ENCODE measurements at places on chromosomes 3 and 15. TPM values are rescaled to one million over a fixed set of nuclear protein-coding genes. Genes with fewer than 3 reads are reported as not detected.

DNA sequence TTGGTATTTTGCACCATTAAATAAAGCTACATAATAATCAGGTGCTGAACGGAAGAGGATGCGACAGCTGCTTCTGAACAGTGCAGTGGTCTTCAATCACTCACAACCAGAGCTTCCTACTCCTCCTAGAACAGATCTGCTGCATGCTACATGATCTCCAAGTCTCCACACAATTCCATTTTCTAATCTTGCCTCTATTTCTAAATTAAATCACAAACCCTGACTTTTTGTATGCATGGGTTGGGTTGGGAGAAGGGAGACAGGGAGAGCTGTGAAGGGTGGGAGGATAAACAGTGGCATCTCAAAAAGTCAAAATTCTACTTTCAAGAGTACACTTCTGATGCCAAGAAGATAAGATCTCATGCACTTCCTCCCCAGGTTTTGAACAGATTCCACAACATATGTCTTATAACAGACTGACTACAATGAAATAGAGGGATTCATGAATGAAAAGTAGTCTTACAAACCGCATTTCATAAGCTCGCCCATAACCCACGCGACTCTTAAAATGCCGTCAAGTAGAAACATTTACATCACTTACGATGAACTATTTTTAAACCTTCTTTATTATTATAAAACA is 57.2 kb downstream of the CHSY1 start:
- no peak for DNase-seq

DNA sequence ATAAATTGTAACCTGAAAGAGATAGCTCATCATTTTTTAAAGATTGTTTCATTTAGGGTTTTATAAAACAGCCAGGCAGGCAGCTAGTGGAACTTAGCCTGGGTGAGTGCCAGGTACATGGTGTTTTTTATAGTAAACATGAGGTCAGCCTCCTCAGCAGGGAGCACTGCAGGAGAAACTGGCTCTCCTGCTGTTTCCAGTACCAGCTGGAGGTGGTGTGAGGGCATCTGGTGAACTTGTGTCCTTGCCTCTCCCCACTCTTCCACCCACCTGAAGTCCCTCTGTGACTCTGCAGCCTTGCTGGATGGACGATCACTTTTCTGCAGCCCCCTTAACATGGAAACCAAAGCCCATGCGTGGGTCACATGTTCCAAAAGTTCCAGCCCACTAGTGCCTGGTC is 128.4 kb downstream of the FAM174B start:
- DNase-seq = no peak

DNA sequence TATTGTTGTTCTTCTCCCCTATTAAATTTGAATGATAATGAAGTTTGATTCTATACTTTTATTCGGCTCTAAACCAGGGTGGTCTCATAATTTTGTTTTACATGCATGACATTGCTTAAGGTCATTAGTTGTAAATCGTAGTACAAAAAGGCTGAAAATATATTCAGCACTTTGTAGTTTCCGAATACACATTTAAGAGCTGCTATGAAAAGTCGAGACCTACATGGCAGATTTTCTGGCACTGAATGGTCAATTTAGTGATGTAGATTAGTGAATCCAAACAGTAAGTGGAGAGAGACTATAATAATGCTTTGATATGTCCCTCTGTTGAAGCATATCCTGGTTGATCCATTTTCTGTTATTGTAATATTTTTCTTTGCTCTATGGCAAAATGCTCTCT is 254.0 kb upstream of the SOX2 start:
- no peak for DNase-seq

- DNase-seq = no peak
These were observed at the start of gene DOCK3 for GRCh38 chr3:50674349-50675178. Gene DOCK3, plus strand, starts transcription at chr3:50674927. Its CDS starts 337 bp downstream, at chr3:50675264.

- no peak for DNase-seq
These were observed 42.2 kb upstream of the TJP1 start for GRCh38 chr15:29864501-29864900.

- no peak for DNase-seq
These were observed 269.5 kb downstream of the SUCLG2 start for GRCh38 chr3:67384760-67385397.

DNA sequence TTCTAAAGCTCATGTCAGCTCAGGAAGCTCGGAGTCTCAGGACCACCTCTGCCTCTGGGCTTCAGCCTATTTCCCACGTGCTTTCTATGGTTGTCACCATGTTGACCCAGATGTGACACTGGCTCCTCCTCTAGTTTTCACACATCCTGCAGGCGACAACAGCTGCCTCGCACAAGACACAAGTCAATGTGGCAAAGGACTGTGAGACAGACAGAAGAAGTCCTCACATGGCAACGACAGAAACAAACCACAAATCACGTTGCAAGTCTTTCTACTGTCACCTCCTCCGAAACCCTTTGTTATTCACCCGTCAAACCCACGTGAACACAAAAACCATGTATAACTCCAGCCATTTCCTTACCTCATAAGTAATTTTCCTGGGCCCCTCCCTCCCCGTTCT is 194.5 kb downstream of the MEX3B start:
- no peak for DNase-seq

DNA sequence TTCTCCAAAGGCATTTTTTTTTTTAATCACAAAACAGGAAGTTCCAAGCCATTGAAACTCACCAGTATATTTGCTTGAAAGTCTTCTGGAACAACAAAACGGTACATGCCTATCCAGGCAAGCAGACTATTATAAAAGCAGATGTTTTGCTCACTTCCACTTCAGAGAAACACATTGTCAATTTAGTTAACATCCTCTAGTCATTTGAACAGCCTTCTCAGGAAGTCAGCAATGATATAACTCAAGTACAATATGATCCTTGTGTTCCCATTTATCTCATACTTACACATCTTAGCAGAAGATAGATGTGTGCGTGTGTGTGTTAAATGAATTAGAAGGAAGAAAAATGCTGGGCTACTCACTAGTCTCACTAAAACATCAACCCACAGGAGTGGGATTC is 30.4 kb downstream of the MECOM start:
- no peak for DNase-seq

- no peak for DNase-seq
These were observed 4.1 kb downstream of the CXCR6 start for GRCh38 chr3:45947361-45947760.

GRCh38 chr3:51163051-51163450 is 222.0 kb upstream of the MANF start:
- no peak for DNase-seq

DNA sequence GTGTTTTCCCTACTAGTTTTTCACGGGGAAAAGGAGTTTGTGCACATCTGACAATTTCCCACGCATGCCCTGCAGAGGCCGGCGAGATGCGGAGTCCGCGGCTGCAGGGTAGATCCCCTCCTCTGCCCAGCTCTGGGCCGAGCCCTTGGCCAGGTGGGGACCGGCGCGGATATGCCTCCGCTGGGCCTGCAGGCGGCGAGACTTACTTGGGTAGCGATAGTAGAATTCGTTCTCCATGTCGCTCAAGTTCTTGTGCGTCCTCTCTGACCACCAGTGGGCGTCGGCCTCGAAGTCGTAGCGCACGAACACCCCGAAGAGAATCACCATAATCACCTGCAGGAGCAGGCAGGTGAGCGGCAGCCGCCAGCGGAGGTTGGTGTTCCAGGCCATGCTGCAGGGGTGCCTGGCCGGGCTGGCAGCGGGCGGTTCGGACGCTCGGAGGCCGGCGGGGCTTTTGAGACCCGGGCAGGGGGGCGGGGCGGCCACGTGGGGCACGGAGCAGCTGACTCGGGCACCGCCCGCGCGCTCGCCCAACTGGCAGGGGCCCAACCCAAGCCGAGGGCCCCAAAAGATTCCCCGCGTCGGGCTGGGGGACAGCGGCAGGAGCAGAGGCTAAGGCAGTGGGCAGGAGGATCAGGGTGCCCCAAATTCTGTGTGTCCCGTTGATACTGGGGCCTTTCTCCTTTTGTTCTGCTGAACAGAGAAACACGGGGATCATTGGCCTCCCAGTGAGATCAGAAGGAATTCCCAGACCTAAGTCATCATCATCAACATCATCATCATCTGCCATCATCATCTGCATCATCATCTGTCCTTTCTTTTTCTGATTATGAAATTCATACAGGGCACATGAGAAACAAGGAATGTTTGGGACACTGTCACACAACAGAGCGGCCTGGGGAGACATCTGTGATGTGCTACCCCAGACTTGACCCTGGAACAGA is at the start of gene RHCG:
RHCG (minus strand) TSS at position 429 of the 944 bp plus-strand sequence; CDS start at position 390, 39 bp downstream.
- peak; percentile 2 for DNase-seq

- DNase-seq = no peak
These were observed 126.0 kb downstream of the IMPG2 start for GRCh38 chr3:101194392-101194791.

- no peak for DNase-seq
These were observed 5.2 kb upstream of the FURIN start for GRCh38 chr15:90862964-90863778.

DNA sequence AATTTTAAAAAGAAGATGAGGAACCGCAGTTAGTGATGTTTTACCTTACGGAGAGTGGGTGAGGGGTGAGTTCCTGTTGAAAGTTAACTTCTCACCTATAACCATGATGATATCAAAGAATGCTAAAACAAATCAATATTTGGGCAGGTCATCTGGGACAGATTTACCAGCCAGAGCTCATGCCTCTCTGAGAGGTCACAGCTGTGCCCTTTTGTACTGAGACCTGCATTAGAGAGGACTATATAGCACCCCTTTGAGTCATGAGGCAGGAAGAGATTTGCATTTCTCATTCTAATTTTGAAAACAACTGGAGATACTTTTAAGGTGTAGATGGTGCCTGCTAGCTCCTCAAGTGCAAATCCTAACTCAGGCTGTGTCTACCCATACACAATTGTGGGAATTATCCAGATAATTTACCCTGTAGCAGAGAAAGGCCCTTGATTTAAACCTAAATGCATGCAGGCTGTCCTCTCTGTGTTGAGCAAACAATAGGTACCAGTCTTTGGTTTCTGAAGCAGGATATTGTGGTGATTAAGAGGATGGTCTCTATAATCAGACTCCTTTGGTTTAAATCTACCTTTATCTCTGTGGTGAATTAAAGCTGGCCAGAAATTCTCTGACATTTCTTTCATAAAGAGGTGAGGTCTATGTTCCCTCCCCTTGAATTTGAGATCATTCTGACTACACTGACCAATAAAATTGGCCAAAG is 5.8 kb upstream of the TM4SF4 start:
- DNase-seq = no peak

DNA sequence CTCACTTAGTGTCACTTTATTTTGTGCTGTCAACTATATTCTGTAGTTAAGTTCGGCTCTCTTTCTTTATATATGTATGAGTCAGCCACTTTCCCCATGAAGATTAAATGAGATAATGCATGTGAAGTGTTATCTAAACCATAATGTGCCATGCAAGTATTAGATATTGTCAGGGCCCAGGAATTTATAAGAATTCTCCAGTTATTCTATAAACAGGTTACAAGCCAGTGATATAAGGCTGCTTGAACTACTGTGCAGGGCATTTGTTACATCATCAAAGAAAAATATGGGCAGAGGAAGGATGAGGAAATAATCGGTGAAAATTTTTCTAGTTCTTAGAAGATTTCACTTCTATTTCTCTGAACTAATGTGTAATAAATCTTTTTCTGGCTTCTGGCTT is 1049.0 kb upstream of the NR2F2 start:
- DNase-seq = no peak

DNA sequence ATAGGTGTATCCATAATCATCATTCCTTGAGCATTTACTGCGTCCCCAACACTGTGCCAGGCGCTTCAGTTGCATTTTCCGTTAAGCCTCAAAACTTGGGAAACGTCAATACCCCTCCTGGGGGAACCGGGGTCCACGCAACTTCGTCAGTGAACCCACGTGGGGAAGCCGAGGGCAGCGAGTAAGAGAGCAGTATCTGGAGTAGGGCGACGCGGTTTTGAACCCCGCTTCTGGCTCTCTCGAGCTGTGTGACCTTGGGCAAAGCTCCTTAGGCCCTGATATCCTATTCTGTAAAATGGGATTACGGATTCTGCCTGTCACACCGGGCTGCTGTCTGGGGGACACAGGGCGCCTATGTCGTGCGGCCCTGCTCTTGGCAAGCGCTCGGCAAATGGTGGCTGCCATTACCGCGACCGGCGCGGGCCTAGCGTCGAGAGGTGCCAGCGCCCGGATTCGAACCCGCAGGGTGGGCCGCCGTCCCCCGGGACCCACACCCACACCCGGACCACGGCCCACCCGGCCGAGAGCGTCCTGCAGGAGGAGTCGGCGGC is 590 bp downstream of the POLG start:
- DNase-seq = no peak

- DNase-seq = no peak
These were observed 44.9 kb upstream of the CHRM5 start for GRCh38 chr15:33923446-33923845.

- no peak for DNase-seq
These were observed 1543.0 kb downstream of the OTOL1 start for GRCh38 chr3:163039636-163040035.

GRCh38 chr15:51403072-51403878 is 61.8 kb downstream of the GLDN start:
- no peak for DNase-seq

GRCh38 chr15:83960192-83960829 is 275.3 kb upstream of the GOLGA6L4 start:
- no peak for DNase-seq

DNA sequence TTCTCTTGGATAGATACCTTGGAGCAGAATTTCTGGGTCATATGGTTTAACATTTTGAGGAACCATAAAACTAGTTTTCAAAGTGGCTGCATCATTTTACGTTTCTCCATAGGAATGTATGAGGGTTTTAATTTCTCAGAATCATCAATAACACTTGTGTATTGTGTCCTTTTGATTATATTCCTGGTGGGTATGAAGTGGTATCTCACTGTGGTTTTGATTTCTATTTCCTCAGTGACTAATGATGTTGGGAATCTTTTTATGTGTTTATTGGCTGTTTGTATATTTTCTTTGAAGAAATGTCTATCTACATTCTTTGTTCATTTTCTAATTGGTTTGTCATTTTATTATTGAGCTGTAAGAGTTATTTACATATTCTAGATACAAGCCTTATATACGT is 28.8 kb downstream of the CDIN1 start:
- DNase-seq = no peak

- no peak for DNase-seq
These were observed 352.5 kb upstream of the DCBLD2 start for GRCh38 chr3:99253963-99254355.

The REC114 gene
- not detected for total RNA-seq

The DNASE1L3 gene
- not detected for total RNA-seq

The OR5K4 gene
- total RNA-seq = not detected

The WHAMM gene
- total RNA-seq = 6.0 TPM

The TNFSF10 gene
- total RNA-seq = 36.2 TPM

The THAP10 gene
- 9.1 TPM for total RNA-seq

The TRPM1 gene
- total RNA-seq = not detected

The PLSCR5 gene
- total RNA-seq = not detected

The CPN2 gene
- not detected for total RNA-seq

The CACNA2D2 gene
- total RNA-seq = 0.14 TPM

The ALPK3 gene
- total RNA-seq = 24.7 TPM

The ACOX2 gene
- 1.7 TPM for total RNA-seq

The TEX55 gene
- total RNA-seq = 0.06 TPM

The C2CD4A gene
- 0.35 TPM for total RNA-seq

The IL16 gene
- total RNA-seq = 0.12 TPM

Data from epithelial cell of proximal tubule (primary cell).